GM12864 (cell line): ENCODE measurements at places on chromosomes 1 and 21.

GRCh38 chr1:196027127-196027526 is 581.1 kb downstream of the KCNT2 start:
- DNase-seq, result no peak

DNA sequence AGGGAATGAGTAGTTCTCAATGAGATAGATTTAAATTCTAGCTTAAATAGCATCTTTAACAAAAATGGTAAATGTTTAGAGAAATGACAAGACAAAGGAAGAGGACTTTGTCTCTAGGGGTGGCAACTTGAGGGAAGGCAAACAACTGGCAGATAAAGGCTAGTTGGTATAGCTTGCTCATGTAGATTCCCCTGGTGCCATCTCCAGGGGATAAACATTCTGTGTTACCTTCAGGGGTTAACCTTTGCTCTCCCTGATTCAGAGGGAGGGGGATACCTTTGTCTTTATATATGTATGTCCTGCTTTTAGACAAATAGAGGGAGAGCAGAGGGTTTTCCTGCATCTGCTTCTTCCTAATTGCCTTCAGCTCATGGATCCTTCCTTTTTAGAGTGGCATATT is 153.7 kb upstream of the L1TD1 start:
- no peak for DNase-seq

DNA sequence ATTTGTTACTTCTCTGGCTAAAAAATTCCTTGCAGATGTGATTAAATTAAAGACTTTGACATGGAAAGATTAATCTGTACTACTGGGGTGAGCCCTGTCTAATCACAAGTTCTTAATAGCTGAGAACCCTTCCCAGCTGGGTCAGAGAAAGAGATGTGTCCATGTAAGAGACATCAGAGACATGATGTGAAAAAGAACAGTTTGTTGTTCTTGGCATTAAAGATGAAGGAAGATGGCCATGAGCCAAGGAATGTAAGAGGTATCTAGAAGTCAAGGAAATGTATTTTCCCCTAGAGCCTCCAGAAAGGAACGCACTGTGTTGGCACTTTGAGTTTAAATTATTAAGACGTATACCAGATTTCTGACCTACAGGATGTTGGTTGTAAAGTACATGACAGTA is 1271.5 kb upstream of the PRMT6 start:
- DNase-seq, result no peak

GRCh38 chr1:33660956-33661355 is 188.5 kb downstream of the ZSCAN20 start:
- DNase-seq, result no peak

- DNase-seq, result no peak
Measured at GRCh38 chr1:31548534-31548906, 27.8 kb upstream of the TINAGL1 start.

DNA sequence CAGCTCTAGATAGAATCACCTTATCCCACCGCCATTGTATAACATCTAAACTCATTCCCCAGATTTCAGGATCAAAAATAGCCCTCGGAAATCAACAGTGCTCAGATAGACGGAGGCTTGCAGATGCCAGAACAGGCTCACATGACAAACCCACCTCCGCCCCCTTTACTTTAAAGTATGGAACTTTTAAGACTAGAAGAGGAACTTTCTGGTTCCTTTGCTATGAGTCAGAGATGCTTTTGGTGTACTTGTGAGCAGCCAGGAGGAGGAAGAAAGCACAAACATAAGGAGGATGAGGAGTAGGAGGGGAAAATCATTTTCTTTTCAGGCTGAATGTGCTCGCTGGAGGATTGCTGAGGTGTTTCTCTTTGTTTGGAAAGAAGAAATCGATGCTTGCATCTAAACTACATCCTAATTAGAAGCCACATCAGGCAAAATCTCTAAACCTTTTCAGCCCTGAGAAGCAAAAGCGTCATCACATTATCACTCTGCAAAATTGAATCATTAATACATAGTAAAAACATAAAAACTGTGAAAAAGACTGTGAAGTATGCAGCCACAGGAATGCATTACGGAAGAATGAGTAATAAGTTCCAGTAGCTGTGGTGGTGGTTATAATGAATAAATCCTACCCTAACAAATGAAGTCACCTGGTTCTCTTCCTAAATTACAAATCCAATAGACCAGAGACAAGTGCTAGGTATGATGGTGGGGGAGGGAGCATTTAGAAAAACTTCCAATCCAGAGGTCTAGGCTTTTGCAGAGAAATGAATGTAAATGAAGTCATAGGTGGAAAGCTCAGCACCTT is 251.3 kb downstream of the KCNH1 start:
- DNase-seq, result no peak

DNA sequence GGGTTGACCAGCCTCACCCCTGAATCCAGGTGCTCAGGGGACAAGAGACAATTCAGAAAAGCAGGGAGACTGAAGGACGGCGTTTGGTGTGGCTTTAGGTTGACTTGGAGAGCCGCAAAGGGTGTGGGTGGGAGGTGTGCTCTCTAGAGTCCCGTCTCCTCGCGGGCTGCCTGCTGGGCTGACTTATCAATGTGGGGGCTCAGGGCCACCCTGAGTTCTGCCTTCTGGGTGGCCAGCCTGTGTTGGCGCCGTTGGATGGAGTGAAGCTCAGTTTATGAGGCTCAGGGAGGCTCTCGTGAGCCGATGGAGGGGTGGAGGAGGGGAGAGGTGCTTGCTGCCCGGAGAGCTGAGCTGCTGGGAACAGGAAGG is 13.0 kb downstream of the GPR137B start:
- no peak for DNase-seq

- DNase-seq, result no peak
Measured at GRCh38 chr1:44539991-44540730, 134.1 kb downstream of the TMEM53 start.

DNA sequence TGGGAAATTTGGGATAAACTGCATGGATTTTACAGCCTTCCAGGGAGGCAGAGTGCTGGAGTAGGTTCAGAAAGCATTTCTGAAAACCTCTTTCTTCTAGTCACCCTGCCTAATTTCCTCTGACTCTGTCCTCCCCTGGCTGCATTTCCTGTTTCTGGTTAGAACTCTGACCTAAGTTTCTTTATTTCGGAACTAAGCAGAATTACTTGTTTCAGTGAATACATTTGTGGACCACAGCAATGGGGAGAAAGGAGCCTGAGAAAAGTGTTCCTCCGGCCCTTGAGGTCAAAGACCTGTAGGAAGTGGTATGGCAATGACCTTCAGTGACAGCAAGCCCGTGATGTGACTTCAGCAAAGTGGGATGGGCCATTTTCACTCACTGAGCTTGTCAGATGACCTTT is 173.4 kb upstream of the RUNX1 start:
- peak; percentile 55 for DNase-seq

- DNase-seq, result no peak
Measured at GRCh38 chr1:47371016-47371517, 37.5 kb downstream of the CMPK1 start.

DNA sequence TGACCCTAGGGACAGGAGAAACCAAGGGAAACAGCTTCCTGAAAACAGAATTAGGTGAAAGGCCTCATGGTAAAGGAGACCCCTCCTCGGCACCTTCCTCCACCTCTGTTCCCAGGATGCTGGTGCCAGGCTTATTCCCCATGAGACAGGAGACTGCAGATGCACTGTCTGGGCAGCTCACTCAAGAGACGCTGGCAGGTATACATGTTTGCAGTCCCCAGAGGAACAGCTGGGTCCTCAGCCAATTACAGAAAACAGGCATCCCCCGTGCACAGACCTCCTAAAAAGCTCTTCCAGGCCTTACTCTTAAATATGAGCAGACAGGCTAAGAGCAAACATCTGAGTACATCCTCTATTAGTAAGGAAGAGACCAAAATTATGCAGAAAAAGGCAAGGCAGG is 6.5 kb downstream of the CCSAP start:
- no peak for DNase-seq

- no peak for DNase-seq
Measured at GRCh38 chr1:110951161-110951560, 12.6 kb downstream of the LRIF1 start.

DNA sequence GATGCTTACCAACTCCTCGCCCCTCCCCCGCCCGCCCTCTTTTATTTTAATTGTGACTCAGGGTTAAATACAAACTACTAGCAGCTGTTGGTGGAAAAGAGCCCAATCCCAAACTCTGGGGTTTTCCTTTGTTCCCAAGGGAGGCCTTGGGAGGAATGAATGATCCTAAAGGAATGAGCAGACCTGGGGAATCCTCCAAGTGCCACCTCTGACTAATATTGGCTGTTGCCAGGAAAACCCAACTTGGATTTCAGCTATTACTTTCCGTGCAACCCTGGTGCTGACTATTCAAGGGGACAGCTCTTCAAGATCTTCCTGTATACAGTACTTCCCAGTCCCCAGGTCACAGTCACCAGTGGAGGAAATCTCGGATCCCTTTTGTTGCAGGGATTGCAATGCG is 1.3 kb upstream of the S100A10 start:
- DNase-seq, result no peak

- no peak for DNase-seq
Measured at GRCh38 chr1:55886856-55887712, 671.9 kb upstream of the USP24 start.

- DNase-seq, result no peak
Measured at GRCh38 chr1:221667504-221667903, 74.4 kb downstream of the DUSP10 start.

DNA sequence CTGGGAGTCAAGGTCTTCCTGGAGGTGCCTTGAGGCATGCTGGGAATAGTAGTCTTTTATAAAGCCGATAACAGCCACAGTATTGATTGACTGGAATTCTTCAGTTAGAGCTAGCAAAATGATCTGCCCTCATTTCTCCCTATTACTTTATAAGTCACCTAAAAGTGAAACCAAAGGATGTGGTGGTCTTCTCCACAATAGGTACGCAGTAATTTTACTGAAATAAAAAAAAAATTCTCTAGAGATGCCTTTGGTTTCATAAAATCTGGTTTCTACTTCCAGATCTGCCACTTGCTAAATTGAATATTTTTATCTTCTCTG is 518 bp upstream of the NDC1 start:
- DNase-seq, result no peak

GRCh38 chr1:67937651-67938050 is 104.4 kb upstream of the GNG12 start:
- no peak for DNase-seq

- DNase-seq, result no peak
Measured at GRCh38 chr1:4253935-4254334, 353.9 kb upstream of the C1orf174 start.

- DNase-seq, result no peak
Measured at GRCh38 chr1:107019166-107019565, 37.3 kb upstream of the PRMT6 start.
